ENCODE measurements at places on chromosomes 2 and 18.
A peak's percentile ranks its signal among the peaks of the same experiment; 100 is the strongest.

DNA sequence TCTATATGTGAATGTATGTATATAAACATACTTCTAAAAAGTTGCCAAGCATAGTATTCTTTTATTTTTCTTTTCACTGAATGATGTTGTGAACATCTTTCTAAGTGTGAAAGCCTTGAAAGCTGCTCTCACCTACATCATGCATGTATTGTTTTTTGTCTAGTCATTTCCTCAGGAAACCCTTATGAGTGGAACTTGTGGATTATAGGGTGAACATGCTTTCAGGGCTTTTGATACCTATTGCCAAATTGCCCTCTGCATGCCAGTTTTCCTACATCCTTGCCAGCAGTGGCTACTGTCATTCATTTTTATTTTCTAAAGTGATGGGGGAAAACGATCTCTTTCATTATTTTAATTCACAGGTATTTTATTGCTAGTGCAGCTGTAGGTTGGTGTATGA lies 78.3 kb downstream of the ADAM23 start:
- DNase-seq = no peak

GRCh38 chr2:215712871-215713790 lies 277.3 kb upstream of the FN1 start:
- DNase-seq = no peak

GRCh38 chr2:46520130-46520711 lies 40.9 kb downstream of the TMEM247 start:
- no peak for DNase-seq

- DNase-seq = no peak
These were observed 422.0 kb downstream of the GALR1 start for GRCh38 chr18:77671456-77672167.

DNA sequence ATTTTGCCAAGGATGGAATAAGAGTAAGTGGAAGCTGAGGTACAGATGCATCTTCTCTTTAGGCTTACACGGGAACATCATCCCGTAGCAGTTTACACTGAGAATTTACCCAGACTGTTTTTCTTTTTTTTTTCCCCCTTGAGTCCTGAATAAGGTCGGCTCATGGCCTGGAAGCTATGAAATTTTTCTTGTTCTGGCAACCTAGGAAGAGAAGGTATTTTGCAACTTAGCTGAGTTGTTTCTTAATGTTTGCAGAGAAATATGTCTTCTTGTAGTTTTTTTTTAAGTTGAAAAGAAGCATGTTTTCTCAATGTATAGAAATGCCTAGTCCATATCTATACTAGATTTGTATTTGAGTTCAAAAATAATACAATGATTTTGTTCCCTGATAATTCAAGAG lies 712.5 kb downstream of the TDRD15 start:
- no peak for DNase-seq

DNA sequence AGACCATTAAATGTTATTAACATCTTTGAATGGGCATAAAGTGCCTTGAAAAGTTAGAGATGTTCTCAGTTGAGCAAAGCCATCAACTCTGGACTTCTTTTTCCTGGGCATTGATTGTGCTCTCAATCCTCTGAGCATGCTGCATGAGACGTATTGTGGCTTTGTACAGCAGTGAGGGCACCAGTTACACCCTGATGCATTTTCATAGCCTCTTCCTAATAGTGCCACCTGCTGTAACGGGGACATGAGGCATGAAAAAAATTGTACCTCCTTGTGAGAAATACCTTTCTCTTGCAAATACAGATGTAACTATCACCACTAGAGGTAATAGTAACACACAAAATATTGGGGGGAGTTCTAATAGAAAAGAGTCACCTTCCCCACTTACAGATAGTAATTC lies 697.5 kb downstream of the TMEM182 start:
- DNase-seq = no peak

DNA sequence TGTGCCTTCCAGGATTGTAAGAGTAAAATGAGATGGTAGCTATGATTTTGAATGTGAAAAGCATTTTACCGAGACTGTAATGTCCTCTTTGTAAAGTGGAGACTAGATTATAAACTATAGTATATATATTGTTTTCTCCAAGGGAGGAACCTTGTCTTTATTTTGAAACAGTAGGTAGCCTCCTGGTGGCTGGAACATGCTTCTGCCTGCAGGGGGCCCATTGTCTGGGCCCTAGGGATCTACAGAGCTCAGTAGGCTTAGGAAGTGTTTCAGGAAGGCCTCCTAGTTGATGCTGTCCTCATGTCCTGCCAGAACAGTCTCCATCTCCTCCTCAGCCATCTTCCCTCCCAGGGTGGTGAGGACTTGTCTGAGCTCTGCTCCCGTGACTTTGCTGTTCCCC lies 3.0 kb downstream of the PIKFYVE start:
- no peak for DNase-seq

- DNase-seq = no peak
These were observed 295.6 kb upstream of the LRATD1 start for GRCh38 chr2:14336759-14337382.

GRCh38 chr18:79588636-79589481 lies 90.7 kb upstream of the CTDP1 start:
- DNase-seq = no peak

DNA sequence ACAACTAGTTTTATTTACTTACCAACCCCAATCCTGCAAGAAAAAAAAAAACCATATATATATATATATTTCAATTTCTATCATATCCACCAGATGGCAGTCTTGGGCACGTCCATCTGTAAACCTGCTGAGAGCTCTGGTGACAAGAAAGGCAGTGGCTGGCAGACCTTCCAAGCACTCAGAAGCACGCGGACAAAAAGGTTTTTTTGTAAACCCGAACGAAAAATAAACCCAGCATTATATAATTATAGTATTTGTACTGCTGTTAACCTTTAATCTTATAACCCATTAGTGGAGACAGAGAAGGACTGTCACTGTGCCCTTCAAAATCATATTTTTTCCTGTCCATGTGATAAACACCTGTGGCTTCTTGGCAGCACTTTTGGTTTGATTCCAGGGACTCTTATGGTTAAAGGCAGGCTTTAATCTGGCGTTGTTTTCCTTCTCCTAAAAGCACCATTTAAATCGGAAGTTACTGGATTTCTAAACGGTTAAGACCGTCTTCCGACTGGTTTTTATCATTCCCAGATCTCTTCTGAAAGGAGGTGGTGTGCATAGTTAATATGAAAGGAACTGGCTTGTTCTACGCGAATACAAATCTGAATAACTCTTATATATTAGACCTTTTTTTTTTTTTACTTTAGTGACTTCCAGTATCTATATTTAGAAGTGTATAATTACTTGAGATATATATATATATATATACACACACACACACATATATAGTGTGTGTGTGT lies 31.0 kb upstream of the SLC3A1 start:
- peak; percentile 42 for DNase-seq

DNA sequence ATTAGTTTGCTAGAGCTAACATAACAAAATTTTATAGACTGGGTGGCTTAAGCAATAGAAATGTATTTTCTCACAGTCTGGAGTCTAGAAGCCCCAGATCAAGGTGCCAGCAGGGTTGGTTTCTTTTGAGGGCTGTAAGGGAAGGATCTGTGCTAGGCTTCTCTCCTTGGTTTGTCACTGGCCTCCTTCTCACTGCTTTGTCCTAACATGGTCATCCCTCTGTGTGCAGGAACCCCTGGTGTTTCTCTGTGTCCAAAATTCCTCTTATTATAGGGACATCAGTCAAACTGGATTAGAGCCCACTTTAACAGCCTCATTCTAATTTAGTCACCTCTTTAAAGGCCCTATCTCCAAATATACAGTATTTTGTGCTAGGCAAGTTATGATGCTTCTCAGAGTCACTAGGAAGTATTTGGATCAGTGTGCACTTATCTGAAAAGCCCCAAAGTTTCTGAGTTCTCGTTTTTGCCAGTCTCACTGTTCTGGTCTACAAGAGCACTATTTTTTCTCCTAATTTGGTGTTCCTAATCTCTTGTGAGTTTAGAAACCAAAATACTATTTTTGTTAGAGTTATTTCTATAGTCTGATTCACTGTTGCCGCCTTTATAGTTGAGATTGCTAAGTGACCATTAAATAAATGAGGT lies 29.0 kb downstream of the ZC3H6 start:
- no peak for DNase-seq

Measured in activated CD8-positive, alpha-beta memory T cell treated with anti-CD3 and anti-CD28 coated beads, Interleukin-2, amount 50 U/mL, for 4 hours (primary cell).